Epithelial cell of proximal tubule (primary cell): ENCODE measurements at places on chromosomes 5 and 9. TPM values are rescaled to one million over a fixed set of nuclear protein-coding genes. Genes with fewer than 3 reads are reported as not detected.

Gene OR1Q1
- total RNA-seq, result not detected in 2 replicates

DNA sequence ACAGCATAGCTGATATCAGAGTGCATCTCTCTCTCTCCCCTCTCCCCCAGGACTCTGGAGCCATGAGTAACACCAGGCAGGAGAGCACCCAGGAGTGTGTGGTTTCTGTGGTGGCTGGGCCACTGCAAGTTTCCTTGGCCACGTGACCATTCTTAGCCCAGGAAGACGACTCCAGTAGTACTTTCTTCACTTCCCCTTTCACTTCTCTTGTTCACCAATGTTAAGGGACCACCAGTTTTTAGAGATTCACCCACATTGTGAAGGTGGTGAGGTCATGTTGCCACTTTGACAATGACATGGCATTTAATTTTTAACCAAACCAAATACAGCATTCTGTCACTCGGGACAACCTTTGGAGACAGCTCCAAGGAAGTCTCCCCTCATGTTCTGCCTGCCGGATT, 17.9 kb upstream of the DAPK1 start:
- DNase-seq, result no peak

- DNase-seq, result peak; percentile 33
Measured at GRCh38 chr5:135608761-135609443, 30.1 kb upstream of the CXCL14 start.

GRCh38 chr5:23012842-23013241, 159.7 kb upstream of the CDH12 start:
- no peak for DNase-seq

DNA sequence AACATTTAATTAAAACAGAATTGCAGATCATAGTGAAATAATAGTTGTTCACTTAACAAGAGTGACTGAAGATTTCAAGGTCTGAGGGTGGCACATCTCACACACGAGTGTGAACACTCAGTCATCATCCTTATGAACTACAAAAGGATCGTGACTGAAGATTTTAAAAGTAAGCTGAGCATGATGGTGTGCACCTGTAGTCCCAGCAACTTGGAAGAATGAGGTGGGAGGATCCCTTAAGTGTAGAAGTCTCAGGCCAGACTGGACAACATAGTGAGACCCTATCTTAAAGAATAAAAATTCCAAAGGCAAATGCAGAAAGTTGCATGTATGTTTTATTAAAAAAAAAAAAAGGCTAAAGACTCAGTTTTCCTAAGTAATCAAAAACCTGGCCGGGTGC, 22.4 kb upstream of the ATP6V1G1 start:
- DNase-seq, result no peak

DNA sequence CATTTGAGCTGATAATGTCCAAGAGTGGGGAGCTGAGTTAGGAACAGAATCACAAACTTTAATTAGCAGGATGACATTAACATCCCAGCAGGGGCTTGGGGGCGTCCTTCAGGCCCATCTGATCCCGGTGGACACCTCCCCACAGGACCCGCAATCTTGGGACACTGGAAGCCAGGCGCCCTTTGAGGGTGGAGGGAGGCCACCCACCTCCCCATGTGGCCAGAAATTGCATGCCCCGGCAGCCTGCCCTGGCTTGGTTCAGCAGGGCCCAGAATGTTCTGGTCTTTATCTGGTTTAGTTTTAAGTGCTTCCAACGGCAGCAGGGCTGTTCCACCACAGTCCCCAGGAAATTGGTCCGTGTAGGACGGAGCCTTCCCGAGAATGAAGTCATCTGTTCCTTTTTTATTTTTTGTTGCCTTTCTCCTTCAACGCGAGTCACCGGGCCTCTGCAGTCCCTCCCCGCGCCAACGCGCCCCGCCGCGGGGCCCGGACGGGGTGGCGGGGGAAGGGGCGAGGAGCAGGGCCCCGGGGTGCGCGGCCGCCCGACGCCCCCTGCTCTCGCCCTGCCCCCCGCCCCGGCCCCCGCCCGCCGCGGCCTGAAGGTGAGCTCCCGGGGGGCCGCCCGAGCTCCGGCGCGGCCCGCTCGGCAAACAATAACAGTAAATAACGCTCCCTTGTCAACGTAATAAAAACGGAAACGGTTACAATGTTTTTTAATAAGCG, 207.9 kb downstream of the C9orf50 start:
- DNase-seq, result no peak
